ENCODE measurements at places on chromosomes 11 and 22.

DNA sequence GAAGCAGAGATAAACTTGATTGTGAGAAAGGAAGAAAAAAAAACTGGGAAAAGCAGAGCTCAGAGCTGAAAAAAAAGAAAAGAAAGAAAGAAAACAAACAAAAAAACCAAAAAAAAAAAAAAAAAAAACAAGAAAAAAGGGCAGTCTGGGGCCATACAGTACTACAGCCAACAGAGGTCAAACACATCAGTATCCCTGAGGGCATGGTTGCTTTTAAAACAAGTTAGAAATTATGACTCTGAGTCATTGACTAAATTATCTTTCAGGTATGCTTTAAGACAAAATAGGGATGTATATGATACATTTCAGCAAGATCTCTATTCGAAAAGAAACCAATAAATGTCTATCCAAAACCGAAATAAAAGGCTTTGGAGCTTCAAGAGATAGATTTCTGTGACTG is 37.1 kb upstream of the TLCD5 start:
- DNase-seq, result no peak

GRCh38 chr22:45647532-45648225 is 24.0 kb upstream of the ATXN10 start:
- no peak for DNase-seq

DNA sequence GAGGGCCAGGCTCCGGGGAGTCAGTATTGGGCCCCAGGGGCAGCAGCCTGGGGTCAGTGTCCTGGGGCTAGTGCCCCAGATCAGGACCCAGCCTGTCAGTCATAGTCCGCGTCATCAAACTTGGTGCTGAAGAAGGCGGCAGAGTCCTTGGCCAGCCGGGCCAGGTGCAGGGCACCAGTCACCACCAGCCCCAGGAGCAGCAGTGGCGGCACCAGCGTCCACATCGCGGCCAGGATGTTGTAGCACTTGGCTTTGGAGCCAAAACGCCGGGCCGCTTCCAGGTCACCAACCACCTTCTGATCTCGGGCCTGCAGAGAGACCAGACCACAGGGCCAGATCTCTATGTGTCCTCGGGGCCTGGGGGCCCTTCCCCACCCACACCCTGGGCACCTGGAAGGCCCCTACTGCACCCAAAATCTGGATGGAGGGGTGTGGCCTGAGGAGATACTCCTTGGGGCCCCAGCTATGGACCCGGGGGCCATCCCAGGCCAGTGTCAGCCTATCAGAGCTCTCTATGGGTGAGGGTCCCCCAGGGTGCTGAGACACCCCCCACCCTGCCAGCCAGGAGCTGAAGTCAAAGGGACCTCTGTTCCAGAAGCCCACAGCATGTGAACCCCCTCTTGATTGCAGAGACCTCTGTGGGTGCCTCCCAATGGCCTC is 790 bp downstream of the IFITM5 start:
- DNase-seq, result no peak

DNA sequence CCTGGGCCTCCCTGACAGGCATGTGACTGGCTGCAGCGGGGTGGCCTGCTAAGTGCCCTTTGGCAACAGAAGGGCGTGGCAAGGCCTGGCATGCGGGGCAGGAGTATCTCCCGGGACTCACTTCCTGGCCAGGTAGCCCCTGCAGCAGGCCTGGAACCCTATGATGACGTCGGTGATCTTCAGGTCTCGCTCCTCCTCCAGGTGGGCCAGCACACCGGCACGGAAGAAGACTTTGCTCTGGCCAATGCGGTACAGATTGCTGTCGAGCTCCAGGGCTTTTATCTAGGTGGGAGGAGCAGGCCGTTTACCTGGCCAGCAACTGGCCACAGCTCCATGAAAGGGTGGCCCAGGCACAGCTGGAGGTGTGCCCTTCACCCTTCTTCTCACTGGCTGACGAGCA is 50.9 kb downstream of the APOL1 start:
- DNase-seq, result no peak

DNA sequence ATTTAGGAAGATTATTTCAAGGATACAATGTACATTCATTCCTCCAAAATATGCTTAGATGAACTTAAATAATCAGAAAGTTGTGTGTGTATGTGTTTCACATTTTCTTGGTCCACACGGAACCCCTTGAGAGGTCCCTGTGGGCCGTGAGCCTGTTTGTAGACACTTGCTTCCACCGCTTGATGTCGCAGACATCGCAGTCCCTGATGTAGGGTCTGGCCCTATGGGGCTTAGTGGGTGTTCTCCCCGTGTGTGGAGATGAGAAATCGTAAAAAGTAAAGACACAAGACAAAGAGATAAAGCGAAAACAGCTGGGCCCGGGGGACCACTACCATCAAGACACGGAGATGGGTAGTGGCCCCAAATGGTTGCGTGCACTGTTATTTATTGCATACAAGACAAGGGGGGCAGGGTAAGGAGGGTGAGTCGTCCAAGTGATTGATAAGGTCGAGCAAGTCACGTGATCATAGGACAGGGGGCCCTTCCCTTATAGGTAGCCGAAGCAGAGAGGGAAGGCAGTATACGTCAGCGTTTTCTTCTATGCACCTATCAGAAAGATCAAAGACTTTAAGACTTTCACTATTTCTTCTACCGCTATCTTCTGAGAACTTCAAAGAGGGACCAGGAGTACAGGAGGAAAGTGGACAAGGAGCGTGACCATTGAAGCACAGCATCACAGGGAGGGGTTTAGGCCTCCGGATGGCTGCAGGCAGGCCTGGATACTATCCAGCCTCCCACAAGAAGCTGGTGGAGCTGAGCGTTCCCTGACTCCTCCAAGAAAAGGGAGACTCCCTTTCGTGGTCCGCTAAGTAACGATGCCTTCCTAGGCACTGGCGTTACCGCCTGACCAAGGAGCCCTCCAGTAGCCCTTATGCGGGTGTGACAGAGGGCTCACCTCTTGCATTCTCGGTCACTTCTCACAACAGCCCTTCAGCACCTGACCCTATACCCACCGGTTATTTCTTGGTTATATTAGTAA is 1.2 kb upstream of the APOBEC3C start:
- no peak for DNase-seq

DNA sequence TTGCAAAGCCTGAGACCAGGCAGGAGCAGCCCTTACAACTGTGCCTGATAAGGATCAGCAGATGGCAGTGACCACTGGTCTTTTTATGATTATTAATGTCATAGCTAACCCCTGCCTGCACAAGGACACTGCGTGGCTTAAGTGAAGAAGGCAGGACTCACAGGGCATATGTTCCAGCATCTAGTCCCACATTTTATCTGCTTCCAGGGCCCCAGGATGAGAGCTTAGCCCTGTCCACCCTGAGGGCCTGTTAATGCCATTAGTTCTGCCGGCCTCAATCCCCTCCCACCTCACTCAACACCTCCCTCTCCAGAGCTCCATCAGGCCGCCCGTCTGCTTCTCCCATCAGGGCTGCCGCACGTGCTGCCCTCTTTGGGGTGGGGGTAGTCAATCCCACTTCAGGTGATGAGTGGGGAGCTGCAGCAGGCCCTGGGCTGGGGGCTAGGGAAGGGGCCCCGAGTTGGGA is 33.1 kb upstream of the TSPAN18 start:
- DNase-seq, result no peak

DNA sequence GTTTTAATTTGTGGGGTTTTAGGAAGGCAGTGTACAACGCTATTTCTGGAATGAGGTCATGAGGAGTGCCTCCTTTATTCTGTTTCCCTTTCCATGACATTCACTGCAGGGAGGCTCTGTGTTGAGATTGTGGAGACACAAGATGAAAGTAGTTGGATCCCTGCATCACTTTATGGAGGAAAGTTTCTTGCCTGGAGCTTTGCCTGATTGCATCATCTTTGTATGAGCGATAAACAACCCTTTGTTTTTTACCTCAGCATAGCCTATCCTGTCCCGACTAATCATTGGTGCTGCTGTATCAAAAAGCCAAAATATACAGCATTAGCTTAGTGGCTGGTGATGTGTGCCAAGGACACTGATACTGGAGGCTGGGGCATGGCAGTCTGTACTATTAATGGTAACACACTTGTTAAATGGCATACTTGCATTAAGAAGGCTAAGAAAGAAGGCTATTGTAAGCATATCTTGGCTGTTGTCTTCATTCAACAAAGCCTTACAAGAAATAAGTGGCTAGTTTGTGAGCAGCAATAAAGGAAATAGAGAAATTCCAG is 31.2 kb upstream of the SLC5A4 start:
- no peak for DNase-seq

DNA sequence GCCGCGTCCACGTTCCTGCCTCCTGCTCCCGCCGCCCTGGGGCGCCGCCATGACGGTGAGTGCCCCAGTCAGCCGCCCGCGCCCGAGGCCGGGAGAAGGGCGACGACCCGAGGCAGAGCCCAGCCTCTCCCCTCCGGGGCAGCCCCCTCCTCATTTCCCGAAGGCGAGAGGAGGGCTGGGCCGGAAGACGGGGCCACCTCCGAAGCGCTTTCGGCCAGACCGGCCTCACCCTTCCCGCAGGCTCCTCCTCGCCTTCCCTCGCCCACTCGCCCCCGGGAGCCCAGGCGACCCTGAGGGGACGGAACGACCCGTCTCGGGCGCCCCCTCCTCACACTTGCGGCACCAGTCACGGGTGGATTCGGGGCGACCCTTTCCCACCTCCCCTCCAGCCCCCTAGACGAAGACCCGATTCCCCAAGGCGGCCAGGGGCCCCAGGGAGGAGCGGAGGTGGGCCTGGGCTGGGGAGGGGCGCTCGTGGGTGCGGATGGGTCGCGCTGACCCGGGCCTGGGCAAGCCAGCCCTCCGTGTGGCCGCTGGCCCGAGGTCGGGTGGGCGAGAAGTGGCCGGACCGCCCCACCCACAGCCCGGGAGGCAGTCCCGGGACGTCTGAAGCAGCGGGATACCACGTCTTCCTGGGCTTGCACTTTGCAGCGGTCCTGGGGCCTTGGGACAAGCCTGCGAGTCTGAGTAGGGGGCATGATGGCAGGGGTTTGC is 49.7 kb downstream of the TRIOBP start:
- no peak for DNase-seq

- DNase-seq, result no peak
Observed at GRCh38 chr11:85923455-85923854, 68.3 kb downstream of the CCDC83 start.

- DNase-seq, result no peak
Observed at GRCh38 chr11:69552951-69553350, 71.5 kb downstream of the LINC01488 start.

GRCh38 chr22:17471886-17472535 is 91.3 kb upstream of the SLC25A18 start:
- DNase-seq, result no peak
